Fibroblast of skin of right quadriceps (primary cell): ENCODE measurements at places on chromosomes 2 and 18.

DNA sequence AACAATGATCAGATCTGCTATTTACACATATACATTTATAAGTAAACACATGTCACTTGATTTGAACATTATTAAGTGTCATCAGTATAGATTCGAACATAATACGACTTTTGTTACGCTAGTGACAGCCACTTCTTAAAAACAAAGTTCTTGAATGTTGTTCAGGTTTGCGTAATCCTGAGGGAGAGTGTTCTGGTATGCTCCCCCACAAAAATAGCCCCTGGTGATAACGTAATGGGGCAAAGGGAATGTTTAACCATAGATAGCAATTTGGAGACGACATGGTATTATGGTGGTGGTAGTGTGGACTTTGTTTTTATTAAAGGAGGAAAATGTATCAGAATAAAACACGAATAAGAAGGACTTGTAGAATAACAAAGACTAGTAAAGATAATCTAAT, 90.6 kb downstream of the PLEKHM3 start:
- DNase-seq: no peak

- no peak for DNase-seq
Measured at GRCh38 chr2:109669731-109670130, 55.6 kb downstream of the SOWAHC start.

GRCh38 chr18:57885931-57886330, 82.8 kb upstream of the ATP8B1 start:
- DNase-seq: no peak

GRCh38 chr2:9781252-9781651, 62.0 kb upstream of the TAF1B start:
- no peak for DNase-seq

- peak; percentile 91 for DNase-seq
Measured at GRCh38 chr2:176419591-176420071, 150.4 kb downstream of the MTX2 start.

DNA sequence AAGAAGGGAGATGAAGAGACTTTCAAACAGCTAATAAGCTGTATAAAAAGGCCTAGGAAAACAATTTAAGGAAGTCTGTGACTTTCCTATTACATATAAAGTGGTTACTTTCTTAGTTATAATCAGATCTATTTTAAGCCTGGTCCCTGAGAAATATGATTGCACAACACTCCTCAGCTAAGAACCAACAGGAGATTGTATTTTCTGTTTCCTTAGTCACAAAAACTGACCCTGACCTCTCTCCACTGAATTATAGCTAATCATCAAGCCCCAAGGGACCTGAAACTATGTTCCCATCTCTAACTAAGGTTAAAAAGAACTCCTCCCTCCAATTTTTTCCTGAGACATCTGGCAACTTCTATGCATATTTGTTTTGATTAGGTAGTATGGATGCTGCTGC, 106.9 kb downstream of the ROCK1 start:
- DNase-seq: peak; percentile 93

- DNase-seq: peak; percentile 42
Measured at GRCh38 chr2:12325806-12326205, 390.9 kb upstream of the TRIB2 start.

DNA sequence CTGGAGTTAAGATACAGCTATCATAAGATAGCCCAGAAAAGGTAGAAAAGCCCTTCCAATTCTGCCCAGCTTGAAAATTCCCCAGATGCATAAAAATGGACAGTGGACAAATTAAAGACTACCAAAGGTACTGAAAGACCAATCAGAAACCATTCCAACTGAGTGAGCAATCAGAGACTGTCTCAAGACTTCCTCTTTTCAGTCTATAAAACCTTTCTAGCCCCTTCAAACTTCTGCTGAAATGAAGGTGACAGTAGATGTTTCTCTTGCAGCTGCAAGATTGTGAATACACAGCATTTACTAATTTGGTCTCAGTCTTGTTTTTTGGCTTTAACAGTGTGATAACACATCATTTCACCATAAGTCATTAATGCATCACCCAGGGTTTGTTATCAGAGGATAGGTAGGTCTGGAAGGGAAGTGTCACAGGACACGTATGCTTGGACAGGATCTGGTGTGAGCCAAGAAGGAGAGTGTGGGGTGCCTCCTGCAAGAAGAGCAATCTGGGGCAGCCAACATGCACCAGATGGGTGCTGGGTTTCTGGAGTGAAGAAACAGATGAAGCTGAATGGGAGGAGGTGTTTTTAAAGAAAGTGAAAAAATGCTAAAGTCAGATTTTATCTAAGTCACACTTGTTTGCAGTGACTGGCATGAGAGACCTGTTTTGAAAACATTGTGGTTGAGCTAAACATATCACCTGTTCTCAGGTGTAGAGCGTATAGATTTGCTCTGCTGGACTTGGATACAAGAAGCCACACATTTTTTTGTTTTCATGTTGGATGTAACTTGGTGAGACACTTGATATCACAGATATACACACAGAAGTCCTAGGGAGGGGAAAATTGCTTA, 75.3 kb upstream of the DDX18 start:
- no peak for DNase-seq

DNA sequence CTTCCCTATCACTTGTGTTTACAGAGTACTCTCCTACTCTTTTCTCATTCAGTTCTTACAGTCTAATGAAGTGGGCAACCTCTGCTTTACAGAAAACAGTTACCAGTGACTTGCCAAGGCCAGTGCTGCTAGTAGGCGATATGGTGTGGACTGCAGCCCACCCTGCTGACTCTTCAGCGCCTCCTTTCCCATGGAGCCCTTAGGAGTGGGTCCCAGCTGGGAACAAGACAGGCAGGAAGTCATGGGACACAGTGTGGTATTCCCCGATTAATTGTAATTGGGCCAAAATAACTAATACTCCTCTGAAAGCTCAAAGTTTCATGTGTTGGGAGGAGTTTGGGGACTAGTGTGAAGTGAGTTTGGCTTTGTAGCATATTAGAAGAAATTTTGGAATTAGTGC, 120.1 kb upstream of the EML6 start:
- DNase-seq: no peak

- DNase-seq: no peak
Measured at GRCh38 chr2:176614049-176614448, 344.8 kb downstream of the MTX2 start.

GRCh38 chr2:69847068-69847828, 17.8 kb downstream of the GMCL1 start:
- DNase-seq: no peak

GRCh38 chr2:118003396-118003824, 10.5 kb downstream of the CCDC93 start:
- DNase-seq: peak; percentile 79

DNA sequence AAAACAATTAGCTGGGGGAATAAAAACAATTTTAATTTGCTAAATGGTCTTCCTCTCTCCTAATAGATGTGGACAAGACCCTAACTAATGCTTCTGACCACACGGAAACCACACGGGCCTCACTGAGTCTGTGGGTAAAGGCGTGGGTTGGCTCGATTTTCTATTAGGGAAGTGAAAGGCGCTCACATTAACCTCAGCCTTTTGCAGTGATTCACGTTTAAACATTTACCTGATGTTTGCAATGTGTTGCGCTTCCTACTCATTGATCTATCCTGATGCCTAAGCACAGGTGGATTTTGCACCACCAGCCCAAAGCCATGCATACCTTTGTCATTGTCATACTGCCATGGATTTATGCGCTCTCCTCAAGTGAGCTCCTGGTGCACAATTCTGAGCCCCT, 35.6 kb upstream of the NRP2 start:
- no peak for DNase-seq

DNA sequence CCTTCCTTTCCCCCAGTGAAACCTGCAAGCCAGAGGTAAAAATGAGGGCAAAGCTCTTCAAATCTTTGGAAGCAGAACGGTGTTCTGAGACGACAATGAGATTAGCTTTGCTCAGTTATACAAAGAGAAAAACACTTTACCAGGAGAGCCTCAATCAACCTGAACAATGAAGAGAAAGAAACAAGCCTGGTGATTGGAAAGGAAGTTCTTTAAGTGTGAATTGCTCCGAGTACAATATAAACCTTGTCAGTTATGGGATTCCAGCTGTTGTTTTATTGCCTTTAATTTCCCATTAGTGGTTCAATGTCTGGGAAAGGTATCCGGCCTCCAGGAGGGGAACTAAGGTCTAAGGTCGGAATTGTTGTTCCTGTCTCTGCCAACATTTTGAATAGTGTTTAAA, 901.6 kb downstream of the EPHA4 start:
- no peak for DNase-seq

DNA sequence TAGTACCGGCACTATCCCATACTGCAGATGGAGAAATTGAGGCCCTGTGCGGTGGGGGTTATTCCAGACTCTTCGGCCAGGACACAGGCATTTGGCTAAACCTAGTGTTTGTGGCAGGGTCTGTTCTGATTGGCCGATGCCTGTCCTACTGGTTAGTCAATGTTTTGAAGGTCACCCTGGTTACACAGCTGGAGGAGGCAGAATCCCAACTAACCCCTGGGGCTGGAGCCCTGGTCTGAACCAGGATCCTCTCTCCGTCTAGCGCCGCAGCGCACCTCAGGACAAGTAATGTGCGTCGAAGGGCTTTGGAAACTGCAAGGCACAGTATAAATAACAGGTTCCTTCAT, 19.4 kb downstream of the TEX44 start:
- peak; percentile 66 for DNase-seq

GRCh38 chr2:4265936-4266335, 562.6 kb downstream of the DCDC2C start:
- DNase-seq: no peak

DNA sequence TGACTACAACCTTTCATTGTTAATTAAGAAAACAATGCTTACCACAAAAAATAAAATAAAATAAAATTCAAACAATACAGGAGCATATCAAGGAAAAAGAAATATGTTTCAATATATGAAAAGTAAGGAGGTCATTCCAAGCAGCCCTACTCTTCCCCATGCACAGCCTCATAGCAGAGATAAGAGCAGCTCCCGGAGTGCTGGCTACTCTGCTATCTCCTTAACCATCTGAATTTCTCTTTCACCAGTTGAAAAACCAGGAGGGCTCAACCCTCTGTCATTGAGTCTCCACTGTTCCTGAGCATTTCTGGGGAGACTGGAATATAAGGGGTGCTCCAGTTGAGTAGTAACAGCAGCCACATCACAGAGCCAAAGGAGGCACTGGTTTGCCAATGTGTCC, 201.4 kb downstream of the TCF4 start:
- no peak for DNase-seq

DNA sequence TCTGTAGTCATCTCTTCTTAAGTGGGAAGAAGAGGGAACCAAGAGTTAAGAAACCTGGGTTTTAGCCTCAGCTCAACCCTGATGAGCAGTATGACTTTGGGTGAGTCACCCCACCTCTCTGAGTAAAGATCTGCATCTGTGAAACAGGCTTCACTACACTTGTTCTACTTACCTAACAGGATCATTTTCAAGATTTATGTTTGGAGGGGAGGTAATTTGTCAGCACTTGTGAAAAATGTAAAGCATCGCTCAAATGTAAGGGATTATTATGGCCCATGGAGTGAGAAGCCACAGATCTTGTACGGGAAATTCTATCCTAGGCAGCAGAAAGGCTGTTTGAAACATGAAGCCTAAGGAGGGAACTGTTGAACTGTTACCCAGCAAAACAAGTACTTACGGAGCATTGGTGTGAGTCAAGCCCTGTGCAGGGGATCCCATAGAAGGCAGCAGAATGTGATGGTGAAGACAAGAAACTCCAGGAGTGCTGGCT, 160.6 kb downstream of the PRKCE start:
- peak; percentile 84 for DNase-seq

DNA sequence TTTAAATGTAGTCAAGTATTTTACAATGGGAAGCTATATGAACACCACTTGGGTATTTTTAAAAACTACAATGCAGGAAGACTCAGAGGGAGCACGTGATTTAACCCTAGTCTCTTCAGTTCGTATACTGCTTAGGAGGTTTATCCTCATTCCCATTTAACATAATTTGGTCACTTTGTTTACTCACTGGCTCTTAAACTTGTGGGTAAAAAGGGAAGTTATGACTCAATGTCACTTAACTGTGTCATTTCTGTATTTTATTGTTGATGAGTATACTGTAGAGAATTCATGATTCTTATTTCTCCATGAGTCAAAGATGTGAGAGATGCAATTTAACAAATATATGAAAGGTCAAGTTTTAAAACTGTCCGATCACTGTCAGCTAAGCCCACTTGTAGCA, 48.2 kb downstream of the SLC66A3 start:
- peak; percentile 76 for DNase-seq

GRCh38 chr2:56130463-56131070, 53.2 kb upstream of the CCDC85A start:
- peak; percentile 39 for DNase-seq

DNA sequence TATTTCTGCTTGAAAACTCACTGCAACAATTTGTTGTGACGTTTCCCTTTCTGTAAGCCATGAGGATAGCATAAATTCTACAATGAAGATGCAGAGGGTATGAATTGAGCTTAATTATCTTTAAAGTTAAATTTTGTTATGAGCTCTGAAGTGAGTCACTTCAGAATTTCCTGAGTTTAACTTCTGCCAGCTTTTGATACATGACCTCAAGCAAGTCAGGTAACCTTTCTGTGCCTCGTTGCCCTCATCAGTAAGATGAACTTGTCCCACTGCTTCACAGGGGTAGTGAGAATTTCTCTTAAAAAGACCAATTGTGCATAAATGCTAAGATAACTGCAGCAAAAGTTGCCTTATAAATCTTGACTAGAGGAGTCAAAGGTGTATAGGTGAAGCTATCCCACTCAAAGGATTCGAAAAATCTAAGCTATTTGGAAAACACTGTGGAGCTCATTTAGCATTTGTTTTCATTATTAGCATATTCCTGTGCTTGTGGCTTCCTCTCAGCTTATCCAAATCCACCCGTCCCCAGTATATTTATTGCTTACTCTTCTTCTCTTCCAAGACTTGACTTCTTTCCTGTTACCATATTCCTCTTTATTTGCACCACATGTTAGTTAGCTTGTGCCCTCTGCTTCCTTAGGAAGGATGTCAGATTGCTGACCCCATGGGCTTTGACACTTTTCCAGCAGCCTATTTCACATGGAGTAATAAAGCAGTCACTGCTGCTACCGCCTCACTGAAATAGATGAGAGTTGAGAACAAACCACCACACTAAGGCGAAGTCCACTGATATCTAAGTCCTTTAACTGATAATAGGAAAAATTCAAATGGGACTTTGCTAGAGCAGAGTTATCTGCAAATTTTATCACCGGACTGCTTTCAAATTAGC, 428.6 kb downstream of the ERBB4 start:
- no peak for DNase-seq

GRCh38 chr2:204799791-204800190, 254.5 kb downstream of the PARD3B start:
- no peak for DNase-seq

- DNase-seq: no peak
Measured at GRCh38 chr2:173690349-173690748, 274.8 kb downstream of the SP3 start.

DNA sequence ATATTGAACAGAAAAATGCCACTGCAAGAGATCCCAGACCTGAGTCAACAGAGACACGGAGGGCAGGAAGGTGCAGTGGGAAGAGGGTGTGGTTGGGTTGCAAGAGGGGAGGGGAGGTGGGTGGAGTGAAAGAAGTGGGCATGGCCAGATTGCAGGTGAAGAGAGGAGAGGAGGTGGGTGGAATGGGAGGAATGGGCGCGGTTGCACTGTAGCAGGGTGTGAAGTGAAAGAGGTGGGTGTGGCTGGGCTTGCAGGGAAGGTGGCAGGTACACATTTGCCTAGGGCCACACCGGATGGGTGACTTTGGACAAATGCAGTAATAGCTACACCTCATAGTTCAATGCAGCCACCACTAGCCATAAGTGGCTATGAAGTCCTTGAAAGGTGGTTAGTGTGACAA, 71.1 kb downstream of the DOCK10 start:
- no peak for DNase-seq

GRCh38 chr18:49993299-49993698, 180.0 kb upstream of the ACAA2 start:
- DNase-seq: no peak
